ENCODE measurements at places on chromosomes 4 and X.

- no peak for DNase-seq
These were observed 323.0 kb upstream of the CPXCR1 start for GRCh38 chrX:88424071-88424470.

DNA sequence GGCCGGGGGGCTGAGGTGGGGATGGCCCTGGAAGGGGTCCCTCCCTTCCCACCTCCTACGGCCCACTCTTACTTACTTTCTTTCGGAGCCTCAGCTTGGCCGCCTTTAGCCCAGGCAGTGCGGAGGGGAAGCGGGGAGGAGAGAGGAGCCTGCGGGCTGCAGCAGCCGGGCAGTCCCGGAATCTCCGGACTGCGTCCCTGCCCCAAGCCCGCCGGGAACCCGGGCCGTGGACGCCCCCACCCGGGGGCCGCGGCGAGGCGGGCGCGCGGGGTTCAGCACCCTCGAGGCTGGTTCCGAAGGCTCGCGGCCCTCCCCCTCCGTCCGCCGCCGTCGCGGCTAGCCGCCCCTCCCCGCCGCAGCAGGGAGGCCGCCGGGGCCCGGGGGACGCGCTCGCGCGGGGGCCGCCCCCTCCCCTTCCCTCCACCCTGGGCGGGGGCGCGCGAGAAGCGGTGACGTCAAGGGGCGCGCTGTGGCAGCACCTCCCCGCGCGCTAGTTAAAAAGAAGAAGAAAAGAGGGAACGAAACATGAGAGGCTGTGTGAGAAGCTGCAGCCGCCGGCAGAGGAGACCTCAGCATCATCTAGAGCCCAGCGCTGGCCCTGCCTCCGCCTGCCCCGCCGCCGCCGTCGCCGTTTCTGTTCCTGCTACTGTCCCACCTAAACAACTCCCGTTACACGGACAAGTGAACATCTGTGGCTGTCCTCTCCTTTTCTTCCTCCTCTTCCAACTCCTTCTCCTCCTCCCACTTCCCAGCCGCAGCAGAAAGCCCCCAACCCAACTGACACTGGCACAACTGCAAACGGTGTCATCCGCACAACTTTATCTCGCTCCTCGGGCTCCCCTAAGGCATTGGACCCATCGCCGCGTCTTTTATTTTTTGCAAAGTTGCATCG, at the start of gene HHIP:
Gene HHIP, plus strand, starts transcription at position 526 of the 892 bp plus-strand sequence. CDS start 520 bp downstream, outside the sequence.
- no peak for DNase-seq

DNA sequence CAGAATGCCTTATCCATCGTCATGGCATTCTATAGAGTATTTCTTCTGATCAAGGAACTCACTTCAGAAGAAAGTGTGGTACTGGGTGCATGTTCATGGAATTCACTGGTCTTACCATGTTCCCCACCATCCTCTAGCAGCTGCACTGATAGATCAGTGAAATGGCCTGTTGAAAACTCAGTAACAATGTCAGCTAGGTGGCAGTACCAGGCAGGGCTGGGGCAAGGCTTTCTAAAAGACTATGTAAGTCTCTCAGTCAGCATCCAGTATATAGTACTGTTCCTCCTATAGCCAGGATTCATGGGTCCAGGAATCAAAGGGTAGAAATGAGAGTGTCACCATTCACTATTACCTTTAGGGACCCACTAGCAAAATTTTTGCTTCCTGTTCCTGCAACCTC, 15.8 kb upstream of the LDB2 start:
- no peak for DNase-seq

DNA sequence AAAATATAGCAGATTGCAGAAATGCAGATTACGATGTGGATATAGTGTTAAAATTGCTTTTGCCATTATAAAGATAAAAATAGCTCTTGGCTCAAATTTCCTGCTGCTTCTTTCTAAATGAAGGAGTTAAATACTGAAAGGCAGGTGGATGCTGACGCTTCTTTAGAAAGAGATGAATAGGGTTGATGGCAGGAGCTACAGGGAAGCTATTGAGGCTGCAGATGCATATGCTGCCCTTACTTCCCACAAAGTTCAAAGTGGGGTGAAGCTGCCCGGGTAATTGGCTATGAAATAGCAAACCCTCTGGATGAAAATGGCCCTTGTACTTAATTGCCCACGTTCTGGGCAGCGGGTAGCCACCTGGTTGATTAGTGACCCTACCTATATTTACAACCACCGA, 379.5 kb downstream of the ZIC3 start:
- no peak for DNase-seq

DNA sequence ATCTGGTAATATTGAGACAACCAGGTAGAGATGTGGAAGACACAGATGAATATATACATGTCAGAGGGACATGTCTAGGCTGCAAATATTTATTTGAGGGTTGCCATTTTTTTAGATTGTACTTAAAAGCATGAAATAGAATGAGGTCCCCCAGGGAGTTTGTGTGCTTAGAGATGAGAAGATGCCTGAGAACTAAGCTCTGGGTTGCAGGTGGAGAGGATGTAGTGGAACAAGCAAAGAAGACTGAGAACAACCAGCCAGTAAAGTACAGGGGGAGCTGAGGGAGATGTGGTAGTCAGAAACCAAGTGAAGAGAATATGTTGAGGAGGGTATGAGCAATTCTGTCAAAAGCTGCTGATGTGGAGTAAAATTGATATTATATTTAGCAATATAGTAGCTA, 95.6 kb upstream of the UNC5C start:
- DNase-seq: no peak

GRCh38 chr4:39124885-39125599, 57.3 kb upstream of the WDR19 start:
- no peak for DNase-seq

DNA sequence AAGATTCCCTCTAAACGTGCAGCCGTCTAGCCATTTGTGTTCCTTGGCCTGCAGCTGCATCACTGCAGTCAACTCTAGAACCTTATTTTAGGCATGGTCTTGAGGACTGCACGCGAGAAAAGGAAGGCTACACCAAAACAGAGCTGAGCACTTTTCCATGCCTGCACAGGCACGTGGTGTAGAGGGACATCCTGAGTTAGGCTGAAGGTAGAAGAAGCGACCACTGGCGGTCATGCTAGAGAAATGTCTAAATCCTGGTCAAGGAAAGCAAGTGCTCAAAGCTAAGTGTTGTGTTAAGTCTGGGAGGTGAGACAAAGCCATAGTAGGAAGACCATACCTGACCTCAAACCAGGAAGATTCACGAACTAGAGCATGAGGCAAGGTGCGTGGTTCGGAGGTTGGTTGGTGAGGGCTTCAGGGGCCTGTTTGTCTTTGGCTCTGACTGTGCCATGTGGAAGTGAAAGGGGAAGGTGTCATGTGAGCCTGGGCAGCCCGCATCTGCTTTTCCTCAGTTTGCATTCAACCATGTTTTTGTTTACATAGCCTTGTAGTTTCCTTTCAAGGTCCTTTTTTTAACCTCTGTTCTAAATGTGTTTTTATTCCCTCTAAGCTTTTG, 203.8 kb downstream of the AASDH start:
- peak; percentile 13 for DNase-seq

Data from NCI-H510A treated with DMSO at 0.1 percent for 48 hours (cell line).